ENCODE measurements at places on chromosomes 3 and 15.

GRCh38 chr15:83512459-83512858 is 65.3 kb downstream of the SH3GL3 start:
- no peak for DNase-seq

GRCh38 chr3:181690769-181691168 is 21.0 kb upstream of the SOX2 start:
- no peak for DNase-seq

DNA sequence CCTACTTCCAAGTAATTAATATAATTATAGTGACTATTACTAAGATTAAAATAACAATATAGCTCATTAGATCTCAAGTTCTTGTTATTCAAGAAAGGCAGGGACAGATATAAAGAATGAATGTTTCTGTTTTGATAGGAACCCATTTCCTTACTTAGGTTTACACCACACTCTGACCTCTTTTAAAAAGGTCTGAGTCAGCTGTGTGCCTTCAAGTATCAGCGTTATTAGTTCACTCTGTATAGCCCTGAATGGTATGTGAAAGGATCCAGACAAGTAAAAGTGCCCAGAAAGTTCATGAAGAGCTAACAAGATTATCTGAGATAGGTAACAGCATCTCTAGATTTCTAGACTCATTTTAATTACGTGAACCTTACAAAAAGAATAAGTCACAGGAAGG is 28.9 kb downstream of the PDCD10 start:
- DNase-seq = no peak

DNA sequence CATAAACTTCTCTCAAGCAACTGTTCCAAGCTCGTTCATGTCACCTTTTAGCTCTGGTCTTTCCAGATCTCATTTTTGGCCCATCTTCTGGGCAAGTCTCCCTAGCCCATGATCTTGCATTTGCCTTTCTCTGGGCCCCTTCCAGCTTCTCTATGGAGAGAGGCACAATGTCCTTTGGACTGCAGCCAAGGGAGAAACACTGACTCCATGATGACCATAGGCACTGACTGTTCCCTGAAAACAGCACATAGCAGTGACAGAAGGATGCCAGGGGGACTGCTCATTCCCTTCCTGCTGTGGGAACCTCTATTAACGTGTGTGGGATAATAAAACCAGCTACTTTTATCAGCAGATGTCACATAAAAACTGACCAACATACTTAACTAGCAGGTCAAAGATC is 60.3 kb downstream of the STRIT1 start:
- no peak for DNase-seq

- no peak for DNase-seq
Observed at GRCh38 chr3:37466660-37467359, 292.4 kb upstream of the LRRFIP2 start.

GRCh38 chr3:129101370-129102138 is 20.1 kb downstream of the RAB43 start:
- no peak for DNase-seq

GRCh38 chr15:57041416-57041815 is 123.0 kb downstream of the TCF12 start:
- DNase-seq = no peak

DNA sequence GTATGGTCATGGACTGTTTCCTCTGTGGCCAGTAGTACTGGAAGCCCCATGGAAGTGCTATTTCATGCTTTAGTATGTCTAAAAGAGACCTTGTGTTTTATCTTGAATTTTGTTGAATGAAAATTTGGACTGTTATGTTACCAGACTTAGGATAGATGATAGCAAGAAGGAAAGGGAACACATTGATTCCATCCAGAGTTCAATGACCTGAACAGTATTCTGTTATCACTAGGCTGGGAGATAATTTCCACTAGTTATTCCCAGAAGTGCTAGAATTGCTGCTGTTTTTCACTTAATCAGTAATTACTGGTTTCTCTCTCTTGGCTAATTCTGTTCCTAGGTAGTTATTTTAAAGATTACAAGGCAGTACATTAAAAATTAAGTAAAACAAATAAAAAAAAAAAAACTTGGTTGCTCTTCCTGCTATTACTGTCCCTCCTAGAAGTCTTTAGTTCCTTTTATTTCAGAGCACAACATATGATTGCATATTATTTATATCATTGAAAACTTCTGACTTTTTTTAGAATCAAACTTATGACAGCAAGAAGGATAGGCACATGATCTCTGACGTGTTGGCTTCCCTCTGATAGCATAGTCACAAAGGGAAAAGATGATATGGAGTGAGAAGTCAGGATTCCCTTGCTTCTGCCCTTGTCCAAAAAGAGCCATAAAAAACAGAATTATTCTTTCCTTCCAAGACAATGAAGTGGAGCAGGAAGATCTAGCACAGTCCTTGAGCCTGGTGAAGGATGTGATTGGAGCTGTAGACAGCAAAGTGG is 72.2 kb downstream of the KLHL25 start:
- no peak for DNase-seq

GRCh38 chr3:119619094-119619493 is 21.4 kb downstream of the PLA1A start:
- no peak for DNase-seq

DNA sequence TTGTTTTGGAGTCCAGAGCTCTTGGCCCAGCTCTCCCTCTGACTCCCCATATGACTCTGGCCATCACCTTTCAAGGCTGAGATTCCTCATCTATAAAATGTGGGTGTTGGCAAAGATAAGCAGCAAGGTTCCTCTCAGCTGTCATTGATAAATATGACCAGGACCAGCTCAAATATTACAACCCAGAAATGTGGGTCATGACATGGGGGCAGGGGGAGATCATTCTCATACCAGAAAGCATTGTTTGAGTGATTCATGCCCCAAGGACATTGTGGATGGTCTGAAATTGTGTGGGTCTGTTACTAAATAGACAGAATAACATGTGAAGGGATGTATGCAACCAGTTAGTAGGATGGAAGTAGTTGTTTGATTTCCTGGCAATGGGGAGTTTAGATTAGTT is 13.9 kb downstream of the UPK1B start:
- no peak for DNase-seq

DNA sequence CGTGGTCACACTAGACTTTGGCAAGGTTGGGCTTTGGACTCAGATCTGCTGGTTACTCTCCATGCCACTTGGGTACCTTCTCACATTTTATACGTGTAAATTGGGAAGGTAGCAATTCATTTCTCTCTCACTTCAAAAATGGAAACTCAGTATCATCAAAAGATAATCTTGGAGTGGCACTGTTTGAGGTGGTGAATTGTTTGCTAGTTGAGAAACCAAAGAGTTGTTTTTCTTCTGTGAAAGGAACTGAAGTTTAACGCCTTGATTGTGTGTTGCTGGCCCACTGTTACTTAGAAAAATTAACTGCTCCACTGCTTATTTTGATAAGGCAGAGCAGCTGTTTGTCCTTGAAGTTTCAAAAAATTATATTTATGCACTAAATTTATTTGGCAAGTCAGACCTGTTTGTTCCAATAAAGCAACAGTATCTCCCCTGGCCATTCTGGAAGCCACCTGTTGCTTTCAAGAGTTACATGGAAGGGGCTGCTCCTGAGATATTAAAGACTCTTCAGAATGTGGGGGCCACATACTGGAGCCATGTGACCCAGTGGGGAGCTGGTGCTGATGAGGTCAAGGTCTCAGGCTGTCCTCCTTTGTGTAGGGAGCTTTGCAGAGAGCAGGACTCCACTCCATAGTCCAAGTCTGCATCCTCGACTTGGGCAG is 16.2 kb downstream of the PLCL2 start:
- no peak for DNase-seq

DNA sequence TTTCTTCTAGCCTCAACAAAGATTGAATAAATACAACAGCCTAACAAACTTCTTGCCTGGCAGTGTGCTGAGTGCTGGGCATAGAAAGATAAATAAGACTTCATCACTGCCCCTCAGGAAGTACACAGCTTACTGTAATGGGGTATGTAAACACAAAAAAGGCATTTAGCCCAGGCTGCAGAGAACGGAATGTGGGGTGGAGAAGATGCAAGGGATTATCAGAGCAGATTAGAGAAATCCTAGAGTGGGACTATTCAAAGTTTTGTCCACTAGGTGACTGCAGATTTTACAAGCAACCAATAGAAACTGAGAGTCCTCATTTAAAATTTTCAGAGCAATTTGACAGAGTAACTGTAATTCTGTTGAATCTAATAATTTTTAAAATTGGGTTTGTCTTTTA is 35.4 kb upstream of the TSC22D2 start:
- no peak for DNase-seq

- DNase-seq = no peak
Observed at GRCh38 chr3:40211579-40211978, 97.9 kb upstream of the EIF1B start.

GRCh38 chr15:91927585-91927984 is 74.1 kb downstream of the SLCO3A1 start:
- DNase-seq = no peak

GRCh38 chr3:194767446-194768207 is 81.9 kb downstream of the FAM43A start:
- no peak for DNase-seq
